ENCODE measurements at places on chromosomes 11 and 22.
A peak's percentile ranks its signal among the peaks of the same experiment; 100 is the strongest.

GRCh38 chr11:34843271-34843670 is 72.9 kb downstream of the APIP start:
- DNase-seq = no peak

- DNase-seq = no peak
Measured at GRCh38 chr11:15229069-15229468, 114.3 kb downstream of the INSC start.

DNA sequence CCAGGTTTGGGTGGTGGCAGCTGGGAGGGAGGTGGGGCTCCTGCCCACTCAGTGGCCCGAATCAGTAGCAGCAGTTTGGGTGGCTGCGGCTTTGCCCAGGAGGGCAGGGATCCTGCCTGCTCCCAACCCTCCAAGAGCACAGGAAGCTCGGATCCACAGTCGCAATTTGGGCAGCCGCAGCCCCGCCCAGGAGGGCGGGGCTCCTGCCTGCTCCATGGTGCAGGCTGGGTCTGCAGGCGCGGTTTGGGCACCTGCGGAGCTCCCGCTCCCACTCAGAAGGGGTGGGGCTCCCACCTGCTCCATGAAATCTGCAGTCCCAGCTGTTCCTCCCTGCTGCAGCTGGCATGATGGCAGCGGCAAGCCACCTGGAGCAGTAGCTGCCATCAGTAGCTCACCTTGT is 38.1 kb upstream of the CALCB start:
- DNase-seq = no peak

GRCh38 chr22:35311551-35311999 is 11.9 kb downstream of the TOM1 start:
- DNase-seq = peak; percentile 24

GRCh38 chr11:92443199-92443598 is 218.6 kb downstream of the FAT3 start:
- DNase-seq = no peak

DNA sequence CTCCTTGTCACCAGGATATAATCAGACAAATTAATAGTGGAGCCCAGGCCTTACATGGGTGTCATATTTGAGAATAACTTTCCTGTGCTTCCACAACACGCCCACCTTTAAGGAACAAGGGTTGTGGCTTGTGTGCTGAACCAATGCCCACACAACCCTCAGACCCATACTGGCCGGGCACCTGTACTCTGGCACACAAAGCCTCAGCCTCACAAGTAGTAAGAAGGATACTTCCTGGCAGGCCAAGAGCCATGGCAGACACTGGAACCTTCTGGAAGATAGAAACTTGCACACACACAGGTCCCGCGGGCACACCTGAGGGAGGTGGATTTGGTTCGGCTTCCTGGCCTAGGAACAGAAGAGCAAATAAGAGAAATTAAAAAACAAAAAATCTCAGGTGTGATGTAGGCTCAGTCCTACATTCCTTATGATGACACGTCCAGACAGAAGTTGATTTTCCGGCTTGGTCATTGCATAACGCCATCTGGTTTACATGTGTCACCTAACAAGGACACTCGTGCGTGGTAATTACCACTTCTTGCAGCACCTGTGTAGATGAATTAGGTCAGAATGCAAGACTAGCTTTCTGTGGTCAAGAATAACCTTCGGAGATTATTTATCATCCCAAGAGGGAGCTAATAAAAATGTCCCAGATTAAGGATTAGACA is 5.8 kb upstream of the BRD1 start:
- DNase-seq = no peak

GRCh38 chr11:19968860-19969259 is 191.4 kb downstream of the DBX1 start:
- DNase-seq = no peak

DNA sequence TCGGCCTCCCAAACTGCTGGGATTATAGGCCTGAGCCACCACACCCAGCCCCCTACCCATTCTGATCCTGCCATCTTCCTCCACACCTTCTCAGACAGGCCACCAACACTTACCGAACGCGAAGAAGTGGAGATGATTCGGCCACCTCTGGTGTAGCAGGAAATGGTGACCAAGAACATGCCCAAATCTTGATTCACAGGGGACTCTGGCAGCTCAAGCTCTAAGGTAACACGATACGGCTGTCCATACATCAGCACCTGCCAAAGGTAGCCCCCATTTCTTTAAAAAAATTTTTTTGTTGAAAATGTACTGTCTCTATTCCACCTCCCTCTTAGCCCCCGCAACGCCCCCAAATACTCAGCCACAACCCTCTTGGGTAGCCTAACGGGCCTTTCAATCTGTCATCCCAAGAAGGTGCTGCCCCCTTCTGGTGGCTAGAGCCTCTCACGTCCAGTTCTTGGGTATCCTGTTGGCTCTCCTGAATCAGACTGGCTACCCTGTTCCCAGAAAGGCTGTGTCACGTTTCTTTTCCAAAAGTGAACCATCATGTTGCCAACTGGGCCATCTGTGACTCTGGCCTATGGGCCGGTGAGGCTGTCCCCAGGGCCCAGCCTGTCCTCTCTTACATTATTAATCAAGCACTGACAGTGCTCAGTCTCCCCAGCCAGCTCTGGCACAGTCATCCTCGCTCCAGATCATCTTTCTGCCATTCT is 5.3 kb upstream of the LRRN4CL start:
- DNase-seq = peak; percentile 95

DNA sequence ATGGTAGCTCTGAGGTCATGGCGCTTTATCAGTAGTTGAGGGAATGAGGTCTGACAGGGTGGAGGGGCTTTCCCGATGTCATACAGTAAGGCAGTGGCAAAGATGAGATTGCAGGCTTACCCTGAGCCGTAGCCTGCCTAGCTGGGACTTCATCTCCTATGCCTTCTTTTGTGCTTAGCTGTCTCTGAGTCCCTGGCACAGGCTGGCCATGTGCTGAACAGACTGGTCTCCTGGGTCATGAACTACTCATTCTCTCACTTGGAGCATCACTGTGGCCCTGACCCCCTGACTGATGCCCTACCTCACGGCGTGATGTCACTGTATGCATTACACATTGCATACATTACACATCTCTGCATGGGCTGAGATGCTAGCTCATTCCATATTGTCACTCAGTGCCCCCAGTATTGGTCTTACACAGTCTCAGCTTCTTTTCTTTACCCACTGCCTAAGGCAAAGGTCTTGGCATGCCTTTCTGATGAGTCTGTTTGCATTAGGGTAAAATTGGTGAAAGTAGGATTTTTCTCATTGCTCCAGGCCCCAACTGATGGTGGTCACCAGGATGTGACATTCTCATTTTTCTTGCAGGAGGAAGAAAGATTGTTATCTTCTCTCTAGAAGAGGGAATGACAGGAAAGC is 389.4 kb upstream of the CADM1 start:
- no peak for DNase-seq

Measured in adrenal gland (tissue), 19 donors.